ENCODE measurements at places on chromosomes 2 and 18. TPM values are rescaled to one million over a fixed set of nuclear protein-coding genes. Genes with fewer than 3 reads are reported as not detected.

- DNase-seq = no peak
Measured at GRCh38 chr2:6449343-6449742, 416.4 kb downstream of the CMPK2 start.

DNA sequence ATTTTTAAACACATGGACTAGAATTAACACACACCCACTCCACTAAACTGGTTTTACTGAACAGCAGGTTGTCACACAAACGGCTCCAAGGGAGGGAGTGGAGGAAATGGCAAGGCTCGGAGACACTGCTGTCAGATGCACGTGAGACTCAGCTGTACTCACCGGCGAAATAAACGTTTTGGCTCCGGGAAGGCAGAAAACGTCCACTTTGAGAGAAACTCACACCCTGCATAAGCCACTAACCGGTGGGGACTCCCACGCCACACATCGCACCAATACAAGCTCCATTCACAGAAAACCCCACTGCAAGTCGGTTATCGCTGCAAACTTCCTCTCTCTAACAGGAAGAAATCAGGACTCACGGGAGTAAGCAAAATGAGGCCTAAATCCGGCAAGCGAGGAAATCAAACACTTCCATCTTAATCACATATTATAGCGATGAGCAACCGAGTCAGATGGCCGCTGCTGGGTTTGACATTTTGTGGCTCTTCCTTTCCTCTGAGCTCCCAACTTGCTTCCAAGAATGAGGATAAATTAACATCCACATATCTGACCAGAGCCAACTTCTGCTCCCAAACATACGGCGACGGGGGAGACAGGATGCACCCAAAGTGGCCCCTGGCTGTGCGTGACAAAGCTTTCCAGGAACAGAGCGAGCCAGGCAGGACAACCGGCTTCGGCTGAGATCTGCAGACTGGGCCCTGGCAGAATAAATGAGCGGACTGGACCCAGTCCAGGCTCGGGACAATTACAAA is 63.5 kb downstream of the HDAC4 start:
- DNase-seq = no peak

- peak; percentile 78 for DNase-seq
Measured at GRCh38 chr2:46335391-46336282, 38.4 kb downstream of the EPAS1 start.

DNA sequence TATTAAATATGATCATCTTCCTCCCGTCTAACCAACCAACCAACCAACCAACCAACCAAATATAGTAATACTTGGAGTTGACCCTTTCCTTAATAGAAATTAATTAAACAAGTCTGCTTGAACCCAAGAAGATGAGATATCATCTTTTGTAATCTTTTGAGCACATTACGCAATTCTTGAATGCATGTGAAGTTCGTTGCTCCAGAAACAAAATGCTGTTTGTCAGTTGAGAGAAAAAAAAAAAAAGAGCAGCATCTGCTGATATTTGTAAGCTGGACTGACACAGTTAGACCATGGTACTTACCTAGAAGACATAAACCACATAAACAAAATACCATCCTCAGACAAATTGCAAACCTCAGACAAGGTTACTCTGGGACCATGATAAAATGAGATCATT is 9.2 kb upstream of the SERPINB2 start:
- DNase-seq = no peak

DNA sequence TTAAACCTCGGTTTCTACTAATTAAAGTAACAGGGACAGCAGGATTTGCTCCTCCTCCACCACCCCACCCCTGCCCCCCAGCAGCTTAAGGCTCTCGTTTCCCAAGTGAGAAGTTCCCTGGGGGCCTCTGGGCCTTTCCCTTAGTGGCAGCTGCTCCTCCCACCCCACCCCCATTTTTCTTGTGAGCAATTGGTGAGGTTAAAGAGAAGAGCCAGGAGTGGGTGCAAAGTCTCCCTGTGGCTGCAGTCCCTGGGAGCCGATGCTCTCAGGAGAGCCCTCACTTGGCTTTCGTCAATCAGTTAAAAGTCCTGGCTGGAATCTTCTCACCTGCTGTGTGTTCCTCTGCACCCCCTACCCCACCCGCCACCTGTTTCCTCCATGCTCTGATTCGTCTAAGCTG is 48.7 kb upstream of the AGAP1 start:
- DNase-seq = no peak

Gene EGR4
- polyA plus RNA-seq = not detected

DNA sequence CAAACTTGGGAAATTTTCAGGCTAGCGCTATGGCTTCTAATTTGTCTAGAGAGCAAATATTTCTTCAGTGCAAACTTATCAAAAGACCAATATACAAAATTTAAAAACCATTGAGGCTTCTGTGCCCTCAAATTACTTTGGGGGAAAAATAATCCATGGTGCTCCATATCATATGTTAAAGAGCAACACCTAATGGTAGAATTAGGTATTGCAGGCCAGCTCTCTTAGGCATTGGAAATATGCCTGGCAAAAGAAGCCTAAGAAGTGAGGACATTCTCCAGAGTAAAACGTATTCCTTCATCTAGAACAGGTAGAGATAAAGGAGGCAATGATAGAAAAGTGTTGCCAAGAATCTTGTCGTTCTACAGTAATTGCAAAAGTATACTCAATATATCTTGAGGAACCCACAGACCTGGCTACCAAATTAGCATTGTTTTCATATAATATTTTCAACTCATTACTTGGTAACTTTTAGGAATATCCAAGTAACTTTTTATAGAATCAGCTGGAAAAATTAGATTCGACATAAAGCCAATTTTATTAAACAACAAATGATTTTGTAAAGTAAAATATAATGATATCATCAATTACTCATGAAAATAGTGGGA is 401.1 kb downstream of the BCL11A start:
- DNase-seq = no peak

Gene TDRD15
- not detected for polyA plus RNA-seq

DNA sequence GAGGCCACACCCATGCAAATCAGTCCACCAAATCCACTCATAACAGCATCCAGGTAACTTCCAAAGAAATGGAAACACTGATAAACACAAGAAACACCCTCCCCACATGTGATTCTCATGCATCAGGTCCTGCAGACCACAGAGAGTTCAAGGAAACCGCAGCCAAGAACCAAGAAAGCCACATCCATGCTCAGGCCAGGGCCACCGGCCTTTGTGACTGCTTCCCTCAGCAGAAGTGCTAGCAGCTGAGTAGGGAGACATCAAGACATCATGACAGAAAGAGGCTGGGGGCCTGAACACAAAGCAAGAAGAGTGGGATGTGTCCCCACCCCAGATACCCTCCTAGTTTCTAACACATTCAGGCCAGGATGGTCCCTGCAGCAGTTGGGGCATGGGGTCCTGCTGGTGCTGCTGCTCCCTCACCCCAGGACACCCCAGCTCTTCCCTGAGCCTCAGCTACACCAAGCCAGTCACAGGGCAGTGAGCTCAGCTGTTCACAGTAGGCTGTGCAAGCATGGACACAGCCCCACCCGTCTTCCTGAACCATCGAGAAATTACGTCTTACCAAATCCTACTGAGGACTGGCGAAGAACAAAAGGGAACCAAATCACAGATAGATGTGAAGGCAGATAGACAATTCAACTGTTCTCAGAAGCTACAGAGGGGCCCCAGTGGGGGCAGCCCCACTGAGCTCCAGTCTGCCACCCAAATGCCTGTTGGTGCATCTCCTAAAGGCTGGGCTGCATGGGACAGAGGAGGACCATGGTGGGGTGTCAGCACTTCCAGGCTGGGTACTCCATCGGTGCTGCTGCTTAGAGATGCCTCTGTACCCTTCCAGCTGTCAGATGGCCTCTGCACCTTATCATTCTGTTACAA is 60.9 kb downstream of the HDAC4 start:
- DNase-seq = no peak

- no peak for DNase-seq
Measured at GRCh38 chr2:216429428-216429827, 17.1 kb downstream of the SMARCAL1 start.

Gene TMEM37
- polyA plus RNA-seq = 10.3 TPM
